ENCODE measurements at places on chromosomes 4 and X.

DNA sequence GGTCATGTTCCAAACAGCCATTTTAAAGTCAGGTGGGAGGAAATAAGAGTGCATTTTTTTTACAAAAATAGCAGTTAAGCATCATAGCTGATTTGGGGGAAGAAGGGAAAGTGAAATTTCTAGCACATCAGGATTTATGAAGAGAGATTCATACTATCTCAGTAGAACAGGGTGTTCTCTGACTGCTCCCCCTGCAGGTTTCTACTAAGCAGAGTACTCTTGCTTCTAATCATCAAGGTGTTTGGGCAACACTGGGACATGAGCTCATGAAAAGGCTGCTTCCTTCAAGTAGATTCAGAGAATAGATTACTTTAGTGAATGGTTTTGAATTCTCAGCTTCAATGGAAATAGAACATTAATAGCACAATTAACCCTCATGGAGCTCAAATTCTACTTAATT is 591.4 kb upstream of the PCDH10 start:
- no peak for DNase-seq

GRCh38 chrX:36978886-36979285 is 29.3 kb upstream of the FAM47C start:
- DNase-seq: no peak

DNA sequence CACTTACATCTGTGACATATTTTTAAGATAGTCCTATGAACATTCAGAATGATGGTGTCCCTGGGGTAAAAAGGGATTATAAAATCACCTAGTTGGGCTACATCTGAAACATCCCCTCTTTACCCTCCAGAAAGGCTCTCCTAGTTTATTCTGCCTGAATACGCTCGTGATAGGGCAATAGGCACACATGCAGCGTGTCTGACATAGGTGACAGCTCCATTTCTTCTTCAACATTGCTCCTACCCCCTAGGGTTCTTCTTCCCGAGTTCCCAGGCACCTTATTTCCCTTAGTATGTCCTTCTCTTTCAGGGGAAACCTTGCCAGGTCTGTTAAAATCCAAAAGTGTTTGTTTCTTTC is 27.1 kb upstream of the CFAP299 start:
- DNase-seq: no peak

GRCh38 chr4:188018262-188018661 is 22.7 kb downstream of the ZFP42 start:
- DNase-seq: no peak

- DNase-seq: no peak
Observed at GRCh38 chr4:123305736-123306135, 90.9 kb upstream of the SPRY1 start.

- DNase-seq: no peak
Observed at GRCh38 chrX:44071847-44072551, 98.8 kb upstream of the NDP start.

- DNase-seq: no peak
Observed at GRCh38 chrX:136896121-136896914, 15.8 kb upstream of the RBMX start.

DNA sequence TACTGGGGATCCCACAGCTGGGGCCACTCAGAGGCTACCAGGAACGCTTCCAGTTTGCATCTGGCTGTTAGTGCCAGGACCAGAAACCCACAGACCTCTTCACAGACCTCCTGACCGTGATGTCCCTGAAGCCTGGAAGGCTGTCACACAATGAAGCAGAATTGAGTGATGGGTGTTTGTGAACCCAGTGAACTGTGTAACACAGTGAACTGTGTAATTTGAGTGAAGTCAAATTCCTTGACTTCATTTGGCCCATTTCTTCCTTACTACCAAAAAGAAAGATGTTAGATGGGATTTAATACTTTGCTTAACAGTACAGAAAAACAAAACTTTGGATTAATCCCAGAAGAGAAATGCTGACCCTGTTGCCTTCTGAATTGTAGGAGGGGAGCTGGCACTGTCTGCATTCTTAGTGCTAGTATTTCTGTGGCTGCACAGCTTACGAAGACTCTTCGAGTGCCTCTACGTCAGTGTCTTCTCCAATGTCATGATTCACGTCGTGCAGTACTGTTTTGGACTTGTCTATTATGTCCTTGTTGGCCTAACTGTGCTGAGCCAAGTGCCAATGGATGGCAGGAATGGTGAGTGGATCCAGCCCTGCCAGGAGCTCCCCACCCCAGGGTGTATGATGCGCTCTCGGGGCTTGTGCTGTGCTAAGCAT is 17.8 kb downstream of the SRD5A3 start:
- no peak for DNase-seq

DNA sequence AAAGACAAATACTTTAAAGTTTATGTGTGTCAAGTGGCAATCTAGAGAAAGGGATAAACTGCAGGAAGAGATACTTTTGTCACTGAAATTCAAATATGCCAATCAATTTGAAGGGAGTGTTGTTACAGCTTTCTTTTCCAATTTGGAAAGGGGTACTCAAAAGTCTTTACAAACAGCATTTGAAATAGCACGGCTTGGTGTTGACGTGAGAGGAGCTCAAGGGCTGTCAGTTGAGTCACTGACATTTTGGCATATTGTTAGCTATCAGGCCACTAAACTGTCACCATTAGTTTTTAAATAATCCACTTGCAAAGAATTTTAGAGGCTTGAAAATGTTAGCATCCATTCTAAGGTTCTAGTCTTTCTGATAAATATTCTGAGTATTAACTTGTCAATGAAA is 698.4 kb downstream of the IL1RAPL1 start:
- no peak for DNase-seq

DNA sequence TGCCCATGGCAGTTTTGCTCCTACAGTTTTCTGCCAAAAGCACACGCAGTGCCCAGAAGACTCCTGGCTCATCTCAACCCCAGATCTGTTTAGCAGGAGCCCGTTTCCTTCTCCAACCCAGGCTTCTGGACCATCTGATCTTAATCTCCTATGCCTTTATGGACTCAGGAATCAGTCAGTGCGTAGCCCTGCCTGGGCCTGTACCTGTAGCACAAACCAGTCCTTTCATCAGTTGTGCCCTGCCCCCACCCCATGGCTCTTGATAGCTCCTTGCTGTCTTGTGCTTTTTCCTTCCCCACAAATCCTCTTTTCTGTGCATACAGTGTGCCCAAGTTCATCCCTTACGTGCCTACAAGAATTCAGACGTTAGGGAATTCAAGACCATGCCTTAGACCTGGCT is 1.5 kb downstream of the ZNF718 start:
- no peak for DNase-seq

DNA sequence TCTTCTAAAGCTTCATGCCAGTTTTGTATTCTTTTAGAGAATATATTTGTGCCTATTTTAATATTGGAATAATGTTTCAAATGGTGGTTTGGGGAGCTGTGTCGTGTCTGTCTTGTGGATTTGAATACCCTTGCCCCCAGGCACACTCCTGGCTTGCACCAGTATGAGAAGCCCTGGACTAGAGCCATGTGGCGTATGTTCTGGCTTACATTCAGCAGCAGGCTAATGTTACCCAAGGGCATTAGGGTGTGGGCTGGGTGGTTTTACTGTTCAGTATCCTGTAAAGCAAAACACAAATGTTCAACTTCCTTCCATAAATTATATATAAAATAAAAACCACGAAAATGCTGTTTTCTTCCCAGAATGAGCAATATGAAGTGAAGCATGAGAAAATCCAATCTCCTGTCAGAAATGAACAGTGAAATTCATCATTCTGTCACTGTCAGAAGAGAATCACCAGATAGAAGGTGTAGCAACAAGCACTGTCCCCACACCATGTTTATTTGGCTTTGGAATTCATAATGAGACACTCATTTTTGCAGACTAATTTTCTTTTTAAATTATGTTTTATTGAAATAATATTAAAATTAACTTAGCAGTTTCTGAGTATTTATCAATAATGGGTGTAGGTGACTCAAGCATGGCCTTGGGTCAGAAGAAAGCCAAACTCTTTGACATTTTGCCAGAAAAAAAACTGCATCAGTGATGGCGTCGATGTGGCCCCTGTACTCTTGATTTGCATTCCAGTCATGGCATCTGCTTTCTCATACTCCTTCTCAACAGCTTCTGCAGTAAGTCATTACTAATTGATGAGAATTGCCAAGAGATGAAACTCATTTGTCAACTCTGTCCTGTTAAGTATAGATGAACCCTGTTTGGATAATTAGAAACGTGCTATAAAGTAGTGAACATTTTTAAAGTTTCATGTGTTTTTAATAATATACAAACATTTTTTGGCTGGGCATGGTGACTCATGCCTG is 43.8 kb downstream of the WWC2 start:
- DNase-seq: no peak

DNA sequence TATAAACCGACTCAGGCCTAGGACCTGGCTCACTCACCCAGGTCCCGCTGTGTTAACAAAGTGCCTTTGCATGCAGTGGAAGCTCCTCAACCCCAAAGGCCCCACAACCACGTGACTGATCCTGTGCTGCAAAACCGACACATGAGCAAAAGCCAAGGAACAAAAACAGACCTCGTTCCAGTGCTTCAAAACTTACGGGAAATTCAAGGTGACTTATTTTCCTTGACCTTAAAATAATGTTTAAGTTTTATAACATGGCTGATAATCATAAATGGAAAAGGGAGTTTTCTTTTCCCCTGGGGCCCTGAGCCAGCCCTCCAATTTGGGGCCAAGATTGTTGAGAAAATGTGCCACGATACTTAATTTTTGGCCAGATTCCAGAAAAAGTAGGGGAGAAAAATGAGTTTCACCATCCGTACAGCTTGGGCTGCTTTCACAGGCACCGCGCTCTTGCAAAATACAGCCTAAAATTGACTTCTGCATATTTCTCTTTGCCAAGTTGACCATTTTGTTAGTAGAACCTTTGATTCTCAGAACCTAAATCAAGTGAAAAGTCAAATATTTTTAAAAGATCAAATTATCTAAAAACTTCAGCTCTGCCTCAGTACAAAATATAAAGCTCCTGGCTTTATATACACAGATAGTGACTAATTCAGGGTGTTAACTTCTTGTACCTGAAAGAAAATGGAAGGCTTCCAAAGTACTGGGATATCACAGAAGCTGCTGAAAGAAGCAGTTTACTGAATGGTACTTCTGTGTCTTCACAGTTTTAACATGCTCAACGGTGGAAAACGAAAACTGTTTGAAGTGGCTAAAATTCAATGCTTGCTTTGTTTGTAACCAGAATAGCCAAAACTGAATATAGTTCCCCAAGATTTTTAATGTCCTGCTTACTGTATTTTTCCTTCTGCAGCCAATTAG is 93.8 kb downstream of the APBB2 start:
- no peak for DNase-seq

- DNase-seq: no peak
Observed at GRCh38 chr4:8905773-8906667, 34.4 kb upstream of the HMX1 start.

DNA sequence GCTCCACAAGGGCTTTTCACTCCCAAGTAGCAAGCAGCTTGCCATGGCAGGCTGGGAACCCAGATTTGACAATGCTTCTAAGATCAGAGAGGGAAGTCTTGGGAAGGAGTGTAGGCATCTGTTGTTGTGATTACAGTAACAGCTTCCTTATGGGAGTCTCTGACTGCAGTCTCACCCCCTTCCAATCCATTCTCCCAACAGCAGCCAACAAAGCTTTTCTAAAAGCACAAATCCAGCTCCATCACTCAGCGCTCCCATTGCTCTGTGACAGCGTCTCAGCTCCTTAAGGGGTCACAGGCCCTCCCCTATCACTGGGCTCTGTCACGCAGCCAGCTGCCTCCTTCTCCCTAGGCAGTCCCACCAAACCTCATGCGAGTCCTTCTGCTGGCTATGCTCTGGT is 7.1 kb downstream of the IGFBP7 start:
- DNase-seq: no peak

- DNase-seq: no peak
Observed at GRCh38 chr4:122963216-122963615, 40.8 kb upstream of the NUDT6 start.

DNA sequence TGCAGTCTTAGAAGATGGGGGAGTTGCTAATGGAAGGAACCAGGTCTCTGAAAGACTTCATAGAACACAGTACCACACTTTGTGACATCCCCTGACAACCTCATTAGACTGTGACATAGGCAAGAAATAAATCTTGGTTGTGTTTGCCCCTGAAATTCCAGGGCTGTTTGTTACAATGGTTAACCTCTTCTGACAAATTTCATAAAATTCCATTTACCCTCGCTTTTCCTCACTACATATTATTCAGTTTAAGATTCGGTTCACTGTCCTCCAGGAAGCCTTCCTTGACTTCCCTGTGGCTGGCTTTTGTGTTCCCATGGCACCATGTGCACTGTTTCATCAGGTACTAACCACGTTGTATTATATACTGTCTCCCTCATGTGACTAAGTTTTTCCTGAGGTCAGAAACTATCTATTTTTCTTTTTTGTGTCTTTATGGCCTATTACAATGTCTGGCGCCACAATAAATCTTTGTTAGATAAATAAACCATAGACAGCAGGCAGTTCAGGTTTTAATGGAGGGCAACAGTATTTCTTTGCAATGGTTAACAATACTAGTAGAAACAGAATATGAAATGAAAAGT is 54.2 kb downstream of the ATXN3L start:
- no peak for DNase-seq

DNA sequence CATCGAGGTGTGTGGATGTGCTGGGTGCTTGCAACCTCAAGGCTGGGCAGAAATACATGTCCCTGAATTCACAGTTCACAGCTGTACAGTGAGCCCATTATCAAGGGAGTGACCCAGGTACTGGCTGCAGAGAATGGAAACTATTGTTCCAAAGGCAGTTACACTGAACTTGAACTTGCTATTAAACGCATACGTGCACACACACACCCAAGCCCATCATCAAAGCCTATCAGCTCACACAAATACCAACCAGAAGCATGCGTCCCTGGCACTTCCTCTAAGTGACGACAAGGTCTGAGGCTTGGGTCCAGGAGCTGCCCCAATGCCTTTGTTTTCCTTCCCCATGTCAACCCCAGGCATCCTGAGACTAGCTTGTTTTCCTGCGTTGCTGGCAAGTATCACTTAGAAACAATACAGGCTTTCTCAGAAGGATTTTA is 88.6 kb downstream of the IRF2 start:
- no peak for DNase-seq

DNA sequence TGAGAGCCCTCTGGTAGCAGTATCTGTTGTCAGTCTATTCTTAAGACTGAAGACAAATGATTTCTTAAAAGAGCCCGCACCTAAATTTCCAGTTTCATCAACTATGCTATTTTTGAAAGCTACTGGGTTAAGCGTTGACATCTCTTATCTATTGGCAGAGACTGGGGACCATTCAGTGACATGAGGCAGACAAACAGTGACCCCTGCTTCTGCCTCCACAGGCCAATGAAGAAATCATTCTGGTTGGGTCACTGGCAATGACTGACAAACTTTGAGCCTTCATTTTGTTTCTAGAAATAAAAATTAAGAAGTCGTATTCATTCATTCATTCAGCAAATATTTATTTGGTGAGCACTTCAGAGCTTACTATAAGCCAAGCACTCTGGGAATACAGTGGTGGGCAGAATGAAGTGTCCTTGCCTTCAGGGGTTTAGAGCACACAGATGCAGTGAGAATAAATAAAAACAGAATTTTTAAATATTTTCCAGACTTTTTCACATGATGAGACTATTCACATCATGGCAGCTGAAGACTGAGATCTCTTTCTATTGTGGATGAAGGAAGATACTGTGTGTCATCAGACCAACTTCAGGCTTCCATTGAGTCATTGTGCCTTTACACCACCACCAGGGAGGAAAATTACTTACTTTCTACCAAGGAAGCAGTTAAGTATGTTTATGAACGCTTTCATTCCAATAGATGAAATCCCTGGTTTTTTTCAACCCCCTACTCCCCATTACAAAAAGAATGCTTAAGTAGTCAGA is 36.0 kb downstream of the SORBS2 start:
- no peak for DNase-seq

Data from stimulated activated CD4-positive, alpha-beta T cell treated with anti-CD3 and anti-CD28 coated beads, Interleukin-1b, Interleukin-23, amount 100 ng/mL, for 24 hours (primary cell).